Gastroesophageal sphincter (tissue), 4 donors: ENCODE measurements at places on chromosomes 4 and X.

- no peak for ATAC-seq
Observed at GRCh38 chr4:182842104-182842600, 75.0 kb downstream of the DCTD start.

GRCh38 chr4:34664051-34664450, 1580.3 kb downstream of the ARAP2 start:
- no peak for ATAC-seq

GRCh38 chrX:1481636-1482529, 29.2 kb upstream of the ASMTL start:
- peak; percentile 72 for ATAC-seq

DNA sequence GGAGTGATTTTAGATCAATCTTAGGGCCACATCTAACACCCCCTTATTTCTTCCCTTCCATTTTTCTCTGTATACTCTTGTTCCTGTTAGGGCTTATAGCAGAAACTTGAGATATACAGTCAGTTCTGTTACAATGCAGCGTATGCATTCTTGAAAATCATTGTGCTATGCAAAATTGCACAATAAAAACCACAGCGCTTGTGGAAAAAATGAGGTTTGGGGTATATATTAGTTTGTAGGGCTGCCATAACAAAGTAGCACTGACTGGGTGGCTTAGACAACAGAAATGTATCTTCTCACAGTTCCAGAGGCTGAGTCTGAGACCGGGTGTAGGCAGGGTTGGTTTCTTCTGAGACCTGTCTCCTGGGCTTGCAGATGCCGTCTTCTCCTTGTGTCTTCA, 59.0 kb downstream of the WWC2 start:
- ATAC-seq, result peak; percentile 36

- ATAC-seq, result peak; percentile 13
Observed at GRCh38 chr4:162847945-162848549, 318.6 kb downstream of the NAF1 start.

GRCh38 chr4:40377512-40378365, 42.6 kb downstream of the CHRNA9 start:
- ATAC-seq, result no peak

DNA sequence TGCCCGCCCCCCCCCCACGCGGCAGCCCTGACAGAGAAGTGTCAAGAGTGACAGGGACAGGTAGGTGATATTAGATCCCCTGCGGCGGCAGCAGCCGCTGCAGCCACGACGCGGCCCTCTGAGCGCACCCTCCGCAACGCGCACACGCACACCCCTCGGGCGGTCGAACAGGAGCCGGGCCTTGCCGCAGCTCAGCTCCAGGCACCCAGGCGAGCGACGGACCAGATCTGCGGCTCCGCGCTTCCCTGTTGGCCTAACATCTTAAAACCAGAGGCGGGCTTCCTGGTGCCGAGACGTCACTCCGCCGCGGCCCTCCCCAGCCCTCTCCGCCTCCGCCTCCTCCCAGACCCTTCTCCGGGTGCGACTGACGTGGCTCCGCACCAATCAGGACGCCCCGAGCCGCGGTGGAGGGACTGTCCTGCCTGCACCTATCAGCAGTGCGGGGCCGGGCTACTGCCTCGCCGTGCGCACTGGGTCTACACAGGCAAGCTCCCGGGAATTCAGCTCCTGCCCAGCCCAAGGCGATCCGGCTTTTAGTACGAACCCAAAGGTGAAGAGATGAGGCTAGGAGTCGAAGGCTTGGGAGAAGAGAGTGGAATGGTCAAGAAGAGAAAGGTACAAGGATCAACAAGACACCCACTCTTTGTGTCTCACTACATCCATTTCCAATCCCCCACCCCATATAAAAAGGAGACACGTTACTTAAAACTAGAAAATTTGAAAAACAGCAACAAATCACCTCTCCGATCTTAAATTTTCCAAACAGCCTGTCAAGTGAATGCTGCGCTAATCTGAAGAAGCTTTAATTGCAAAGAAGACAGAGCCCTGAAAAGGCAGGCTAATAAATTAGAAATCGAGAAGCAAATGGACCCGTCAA, at the start of gene PITX2:
PITX2 (minus strand) TSS at position 237 of the 877 bp plus-strand sequence. CDS start 617 bp downstream, outside the sequence.
- peak; percentile 98 for ATAC-seq

- no peak for ATAC-seq
Observed at GRCh38 chr4:84973856-84974255, 7.4 kb upstream of the WDFY3 start.

DNA sequence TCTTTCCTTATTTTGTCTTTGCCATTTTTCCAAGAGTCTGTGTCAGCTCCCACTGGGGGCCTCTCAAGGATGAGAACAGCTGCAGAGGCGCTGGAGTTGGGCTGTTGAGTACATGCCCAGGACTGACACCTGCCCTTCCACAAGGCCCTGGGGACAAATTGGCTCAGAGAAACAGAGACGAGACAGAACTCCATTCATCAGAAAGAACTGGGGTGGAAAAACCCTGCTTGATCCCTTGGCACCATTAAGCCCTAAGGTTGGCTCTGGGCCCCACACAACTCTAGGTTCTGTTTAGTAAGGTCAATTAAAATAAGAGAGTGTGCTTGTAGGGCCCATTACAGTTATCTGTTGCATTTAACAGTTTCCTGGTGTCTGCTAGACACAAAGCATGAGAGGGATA, 63.6 kb downstream of the DCX start:
- ATAC-seq, result no peak

- ATAC-seq, result no peak
Observed at GRCh38 chr4:119471259-119471658, 149.3 kb upstream of the FABP2 start.
